Keratinocyte (primary cell): ENCODE measurements at places on chromosomes 3 and 15. TPM values are rescaled to one million over a fixed set of nuclear protein-coding genes. Genes with fewer than 3 reads are reported as not detected.

INSYN1 gene
- 0.26 to 1.5 TPM (median 0.47 TPM) in 3 replicates for polyA plus RNA-seq

SLCO2A1 gene
- 0.80 to 1.8 TPM (median 0.93 TPM) in 3 replicates for polyA plus RNA-seq

DNAH1 gene
- polyA plus RNA-seq = 0.33 to 1.1 TPM (median 0.70 TPM) in 3 replicates

PARP15 gene
- polyA plus RNA-seq = 0.25 to 0.33 TPM (median 0.33 TPM) in 3 replicates

NGRN gene
- 46.3 to 60.0 TPM (median 54.9 TPM) in 3 replicates for polyA plus RNA-seq

CD80 gene
- polyA plus RNA-seq = 0.10 TPM in 1 of 3 replicates, not detected in the others

CTXND1 gene
- not detected in 3 replicates for polyA plus RNA-seq

TMPRSS7 gene
- 0.02 to 0.18 TPM (median 0.08 TPM) in 3 replicates for polyA plus RNA-seq

NUP210 gene
- polyA plus RNA-seq = 0.01 to 0.05 TPM (median 0.03 TPM) in 3 replicates

FETUB gene
- 0.05 to 0.35 TPM (median 0.25 TPM) in 3 replicates for polyA plus RNA-seq

DNA sequence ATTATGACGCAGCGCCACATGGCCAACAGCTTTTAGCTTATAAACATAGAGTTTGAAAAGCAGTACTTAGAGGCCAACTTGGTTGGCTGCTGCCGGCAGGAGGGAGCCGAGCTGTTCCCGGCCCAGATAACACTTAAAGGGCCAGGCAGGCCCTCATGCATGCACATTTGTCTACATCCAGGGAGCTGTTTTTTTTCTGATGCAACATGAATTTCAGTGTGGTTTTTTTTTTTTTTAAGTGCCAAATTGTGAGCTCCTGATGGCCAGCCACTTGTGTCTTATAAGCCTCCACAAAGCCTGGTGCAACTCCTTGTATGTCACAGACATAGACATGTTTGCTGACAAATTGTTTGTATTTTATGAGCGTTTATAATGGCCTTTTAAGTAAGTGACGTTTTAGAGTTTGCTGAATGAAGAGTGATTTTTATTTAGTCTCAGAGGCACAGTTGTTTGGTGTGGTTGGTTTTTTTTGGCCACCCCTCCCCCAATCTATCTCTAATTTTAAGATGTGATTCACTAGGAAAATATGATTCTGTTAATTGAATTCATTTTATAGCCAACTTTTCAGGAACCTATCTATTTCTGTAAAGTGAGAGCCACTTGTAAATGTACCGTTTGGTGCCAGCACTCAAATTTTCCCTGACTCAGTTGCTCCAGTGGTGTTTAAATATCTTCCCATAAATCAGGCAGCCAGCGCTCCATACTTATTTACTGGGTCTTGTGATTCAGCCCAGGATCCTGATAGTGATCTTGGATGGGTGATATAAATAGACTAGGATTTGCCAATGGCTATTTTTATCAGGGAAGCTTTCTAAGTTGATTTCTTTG lies 134.3 kb downstream of the VGLL4 start:
- DNase-seq = no peak
- H3K36me3 ChIP-seq = no peaks in the 10 kb centered on the region
- no peak overlapping the region for H3K27ac ChIP-seq
- no peak overlapping the region for H3K4me3 ChIP-seq

- no peak for DNase-seq
- no peak overlapping the region for H3K27ac ChIP-seq
- H3K4me1 ChIP-seq = peaks cover 11% of the 10 kb centered on the region
- no peak overlapping the region for H3K4me3 ChIP-seq
- no peaks in the 10 kb centered on the region for H3K36me3 ChIP-seq
Observed at GRCh38 chr3:52176951-52177700, 20.8 kb upstream of the ALAS1 start.

DNA sequence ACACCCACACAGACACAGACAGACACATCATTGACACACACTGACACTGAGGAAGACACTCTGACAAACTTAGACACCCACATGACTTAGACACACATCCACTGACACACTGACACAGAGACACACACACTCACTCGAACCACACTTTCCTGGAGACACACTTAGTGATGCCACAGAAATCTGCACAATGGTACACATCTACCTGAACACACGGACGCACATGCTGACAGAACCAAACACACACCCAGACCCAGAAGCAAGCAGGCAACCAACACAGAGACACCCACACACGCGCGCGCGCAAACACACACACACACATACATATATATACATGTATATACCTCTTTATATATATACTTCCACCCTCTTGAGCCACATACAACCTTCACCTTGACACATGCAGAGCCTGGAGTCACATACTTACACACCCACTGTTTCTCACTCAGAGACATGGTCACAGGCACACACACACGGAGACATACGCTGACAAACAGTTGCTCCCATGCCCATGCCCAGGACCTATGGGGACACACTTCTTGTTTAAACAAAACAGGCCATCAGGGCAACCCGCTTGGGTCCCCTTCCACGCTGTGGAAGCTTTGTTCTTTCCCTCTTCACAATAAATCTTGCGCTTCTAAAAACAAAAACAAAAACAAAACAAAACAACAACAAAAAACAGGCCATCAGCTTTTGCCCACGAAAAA lies 913 bp upstream of the SCN5A start:
- peak overlapping the region; percentile 24 for H3K4me3 ChIP-seq
- peaks cover 3% of the 10 kb centered on the region for H3K4me1 ChIP-seq
- peaks cover 35% of the 10 kb centered on the region for H3K27me3 ChIP-seq
- H3K27ac ChIP-seq = no peak overlapping the region

DNA sequence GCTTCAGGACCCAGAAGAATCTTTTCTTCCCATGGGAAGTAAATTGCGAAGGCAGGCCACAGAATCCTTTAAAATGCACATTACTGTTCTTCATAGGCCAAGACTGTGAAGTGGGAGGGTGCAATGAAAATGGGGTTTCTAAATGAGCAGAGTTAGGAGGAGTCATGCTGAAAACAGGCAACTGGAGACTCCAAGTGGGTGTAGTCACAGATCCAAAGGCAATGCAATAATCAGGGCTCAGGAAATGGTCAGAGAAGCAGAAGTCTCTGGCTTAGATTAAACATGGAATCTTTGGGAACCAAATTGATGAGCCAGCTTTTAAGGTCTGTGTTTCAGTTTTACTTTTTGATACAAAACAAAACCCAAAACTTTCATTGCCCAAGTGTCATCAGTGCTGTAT lies 37.6 kb downstream of the HHLA2 start:
- no peak overlapping the region for H3K27ac ChIP-seq
- no peaks in the 10 kb centered on the region for H3K36me3 ChIP-seq
- H3K4me1 ChIP-seq = no peaks in the 10 kb centered on the region
- no peak overlapping the region for H3K4me3 ChIP-seq

- H3K36me3 ChIP-seq = no peaks in the 10 kb centered on the region
- H3K27me3 ChIP-seq = no peaks in the 10 kb centered on the region
- no peaks in the 10 kb centered on the region for H3K4me1 ChIP-seq
- H3K27ac ChIP-seq = no peak overlapping the region
- no peak overlapping the region for H3K4me3 ChIP-seq
Observed at GRCh38 chr3:157669416-157669815, 166.2 kb upstream of the VEPH1 start.

- DNase-seq = no peak
- no peak overlapping the region for H3K27ac ChIP-seq
- peaks cover 11% of the 10 kb centered on the region for H3K27me3 ChIP-seq
- H3K4me1 ChIP-seq = no peaks in the 10 kb centered on the region
- no peaks in the 10 kb centered on the region for H3K36me3 ChIP-seq
Observed at GRCh38 chr15:34802803-34803750, 7.7 kb upstream of the ACTC1 start.

- H3K36me3 ChIP-seq = no peaks in the 10 kb centered on the region
- H3K4me1 ChIP-seq = peaks cover 6% of the 10 kb centered on the region
- H3K27ac ChIP-seq = no peak overlapping the region
- no peaks in the 10 kb centered on the region for H3K27me3 ChIP-seq
- DNase-seq = no peak
- H3K4me3 ChIP-seq = no peak overlapping the region
Observed at GRCh38 chr15:31236184-31237042, 90.2 kb upstream of the KLF13 start.

DNA sequence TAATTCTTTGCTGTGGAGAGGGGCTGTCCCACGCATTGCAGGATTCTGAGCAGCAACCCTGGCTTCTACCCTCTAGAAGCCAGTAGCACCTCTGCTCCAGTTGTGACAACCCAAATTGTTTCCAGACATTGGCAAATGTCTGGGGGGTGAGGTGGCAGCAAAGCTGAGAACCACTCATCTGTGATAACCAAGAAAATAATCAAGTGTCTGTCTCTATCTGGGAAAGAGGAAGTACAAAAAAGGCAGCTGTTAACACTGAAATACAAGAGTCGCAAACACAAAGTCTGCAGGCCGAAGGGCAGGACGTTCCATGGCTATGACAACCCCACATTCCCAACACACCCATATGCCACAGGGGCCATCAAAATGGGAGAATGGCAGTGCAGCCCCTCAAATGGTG lies 42.2 kb upstream of the GNB5 start:
- H3K36me3 ChIP-seq = no peaks in the 10 kb centered on the region
- H3K4me1 ChIP-seq = peaks cover 12% of the 10 kb centered on the region
- H3K4me3 ChIP-seq = no peak overlapping the region
- H3K27me3 ChIP-seq = no peaks in the 10 kb centered on the region
- DNase-seq = no peak

DNA sequence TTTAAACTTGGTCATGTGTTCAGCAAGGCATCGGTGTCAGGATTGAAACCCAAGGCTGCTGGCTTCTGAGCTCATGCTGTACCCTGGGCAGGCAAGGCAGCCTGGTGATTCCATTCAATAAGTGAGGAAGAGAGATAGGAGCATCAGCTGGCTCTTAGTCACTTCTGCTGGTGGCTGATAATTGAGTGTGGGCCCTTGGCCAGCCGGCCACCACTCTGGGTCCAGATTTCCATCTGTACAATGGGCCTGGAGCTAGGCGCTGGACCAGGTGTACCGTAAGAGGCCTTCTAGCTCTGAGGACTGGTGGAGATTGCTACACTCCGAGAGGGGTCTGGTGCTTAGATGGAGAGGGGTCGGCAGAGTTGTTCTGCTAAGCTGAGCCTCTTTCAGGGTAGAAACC lies 4.3 kb downstream of the CD276 start:
- DNase-seq = no peak
- H3K36me3 ChIP-seq = peaks cover 10% of the 10 kb centered on the region
- H3K27ac ChIP-seq = no peak overlapping the region
- no peak overlapping the region for H3K4me3 ChIP-seq

DNA sequence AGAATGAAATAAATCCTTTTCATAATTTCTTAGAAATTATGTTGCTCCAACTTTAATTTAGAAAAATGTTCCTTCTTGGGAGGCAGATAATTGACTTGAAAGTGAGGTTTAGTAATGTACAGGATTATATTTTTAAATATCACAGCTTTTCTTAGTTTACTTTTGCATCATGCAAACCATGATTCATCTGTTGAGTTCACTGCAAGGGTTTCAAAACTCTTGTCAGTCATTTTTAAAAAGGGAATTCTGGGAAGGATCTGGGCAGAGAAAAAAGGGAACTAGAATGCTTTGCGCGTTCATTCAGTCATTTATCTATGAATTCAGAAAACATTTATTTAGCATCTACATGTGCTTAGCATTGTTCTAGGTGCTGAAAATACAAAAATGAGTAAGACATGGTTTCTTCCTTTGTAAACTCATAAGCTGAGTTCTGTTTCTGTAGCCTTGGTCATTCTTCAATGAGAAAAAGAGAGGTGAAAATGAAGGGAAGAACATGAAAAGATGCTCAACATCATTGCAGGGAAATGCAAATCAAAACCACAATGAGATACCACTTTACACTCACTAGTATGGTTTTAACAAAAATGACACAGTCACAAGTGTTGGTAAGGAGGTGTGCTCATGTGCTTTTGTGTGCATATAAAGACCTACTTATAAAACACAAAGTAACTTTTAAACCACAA lies 209.1 kb downstream of the NR1D2 start:
- no peaks in the 10 kb centered on the region for H3K27me3 ChIP-seq
- DNase-seq = no peak
- no peaks in the 10 kb centered on the region for H3K36me3 ChIP-seq
- H3K4me1 ChIP-seq = peaks cover 18% of the 10 kb centered on the region
- no peak overlapping the region for H3K27ac ChIP-seq
- H3K4me3 ChIP-seq = no peak overlapping the region

DNA sequence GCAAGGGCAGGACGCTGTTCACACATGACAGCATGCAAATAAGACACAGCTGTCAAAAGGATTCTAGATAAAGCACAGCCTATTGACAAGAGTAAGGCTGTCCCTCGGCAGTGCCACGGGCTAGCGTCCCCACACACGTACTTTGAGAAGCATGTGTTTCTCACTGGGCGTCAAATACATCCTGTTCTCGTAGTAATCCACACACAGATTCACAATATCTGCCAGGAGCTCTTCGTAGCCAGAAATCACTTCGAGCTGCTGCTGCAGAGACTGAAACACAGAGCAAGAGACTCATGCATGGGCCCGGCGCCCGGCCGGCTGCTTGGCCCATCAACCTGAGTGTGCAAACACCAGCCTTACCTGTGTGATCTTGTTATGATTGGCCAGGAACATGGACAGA lies 41.1 kb downstream of the CYFIP1 start:
- H3K36me3 ChIP-seq = peaks cover 24% of the 10 kb centered on the region
- H3K27me3 ChIP-seq = no peaks in the 10 kb centered on the region
- H3K4me3 ChIP-seq = no peak overlapping the region
- H3K27ac ChIP-seq = no peak overlapping the region
- H3K4me1 ChIP-seq = no peaks in the 10 kb centered on the region
- no peak for DNase-seq

GRCh38 chr3:157248590-157249422 lies 88.9 kb upstream of the CCNL1 start:
- DNase-seq = no peak
- peaks cover 3% of the 10 kb centered on the region for H3K4me1 ChIP-seq
- no peaks in the 10 kb centered on the region for H3K36me3 ChIP-seq
- no peaks in the 10 kb centered on the region for H3K27me3 ChIP-seq

- H3K27me3 ChIP-seq = no peaks in the 10 kb centered on the region
- H3K4me1 ChIP-seq = no peaks in the 10 kb centered on the region
Observed at GRCh38 chr3:47711596-47711995, 70.1 kb downstream of the SMARCC1 start.

GRCh38 chr3:117417411-117417810 lies 707.8 kb downstream of the TUSC7 start:
- H3K4me3 ChIP-seq = no peak overlapping the region
- no peaks in the 10 kb centered on the region for H3K27me3 ChIP-seq
- H3K4me1 ChIP-seq = no peaks in the 10 kb centered on the region
- H3K36me3 ChIP-seq = no peaks in the 10 kb centered on the region
- DNase-seq = no peak
- no peak overlapping the region for H3K27ac ChIP-seq

DNA sequence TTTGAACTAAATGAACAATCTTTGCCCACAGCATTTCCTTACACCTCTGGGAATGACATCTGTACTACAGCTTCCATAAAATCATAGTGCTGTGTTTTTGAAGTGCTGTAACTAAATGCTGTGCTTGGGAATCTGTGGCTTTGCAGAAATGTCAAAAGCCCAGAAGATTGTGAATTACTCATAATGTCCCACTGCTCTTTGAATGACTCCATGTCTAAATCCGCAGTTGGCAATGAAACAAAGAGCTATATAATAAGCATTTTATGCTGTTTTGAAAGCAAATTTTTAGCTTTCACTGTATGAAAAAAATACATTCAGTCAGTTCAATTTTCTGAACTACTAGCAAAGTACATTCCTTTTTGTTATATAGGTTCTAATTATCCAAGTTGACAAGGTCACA lies 88.6 kb upstream of the ADAMTS17 start:
- H3K4me1 ChIP-seq = no peaks in the 10 kb centered on the region
- no peaks in the 10 kb centered on the region for H3K27me3 ChIP-seq
- H3K36me3 ChIP-seq = peaks cover 1% of the 10 kb centered on the region
